Cerebellar cortex (tissue), 1 donor: ENCODE measurements at places on chromosomes 13 and 19.

GRCh38 chr19:35656700-35657099 is 8.6 kb downstream of the COX6B1 start:
- no peak for DNase-seq

DNA sequence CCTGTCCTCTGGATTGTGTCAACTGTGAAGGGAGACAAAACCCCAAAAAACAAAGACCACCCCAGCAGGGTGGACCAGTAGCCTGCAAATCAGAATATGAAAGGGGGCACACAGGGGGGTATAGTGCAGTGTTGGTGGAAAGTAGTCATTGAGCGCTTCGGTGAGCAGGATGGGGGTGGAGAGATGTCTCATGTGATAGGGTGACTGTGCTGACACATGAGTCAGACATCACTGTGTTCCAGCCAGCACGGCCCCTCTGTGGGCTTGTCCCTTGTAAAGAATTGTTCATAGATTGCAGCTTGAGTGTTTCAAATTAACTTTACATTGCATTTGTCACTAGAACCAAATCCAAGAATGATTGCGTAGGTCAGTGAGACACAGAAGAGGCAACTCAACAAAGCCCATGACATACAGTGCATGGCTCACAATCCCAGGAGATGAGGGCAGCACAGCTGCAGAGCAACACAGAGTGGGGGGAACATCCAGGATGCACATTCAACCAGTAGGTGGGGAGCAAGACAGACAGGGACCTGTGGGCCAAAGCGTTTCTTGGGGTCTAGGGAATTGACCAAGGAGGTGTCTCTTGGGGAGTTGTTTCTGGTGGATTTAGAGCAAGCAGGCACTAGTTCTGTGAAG is 7.5 kb downstream of the ZNF440 start:
- DNase-seq = no peak

DNA sequence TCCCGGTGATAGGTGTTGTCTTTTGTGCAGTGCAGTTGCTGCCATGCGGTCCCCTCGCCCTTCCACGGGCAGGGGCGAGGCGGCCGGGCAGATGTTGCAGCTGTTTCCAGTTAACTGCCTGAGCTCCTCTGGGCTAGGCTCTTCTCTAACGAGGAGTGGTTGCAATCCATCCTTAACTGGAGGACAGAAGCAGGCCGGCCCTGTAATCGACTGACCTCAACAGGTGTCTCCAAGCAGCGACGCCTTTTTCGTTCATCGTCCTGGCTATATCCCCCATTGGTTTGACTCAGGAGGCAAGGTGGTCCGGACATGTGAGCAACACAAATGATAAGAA is 1.9 kb upstream of the TSC22D1 start:
- DNase-seq = peak; percentile 44

DNA sequence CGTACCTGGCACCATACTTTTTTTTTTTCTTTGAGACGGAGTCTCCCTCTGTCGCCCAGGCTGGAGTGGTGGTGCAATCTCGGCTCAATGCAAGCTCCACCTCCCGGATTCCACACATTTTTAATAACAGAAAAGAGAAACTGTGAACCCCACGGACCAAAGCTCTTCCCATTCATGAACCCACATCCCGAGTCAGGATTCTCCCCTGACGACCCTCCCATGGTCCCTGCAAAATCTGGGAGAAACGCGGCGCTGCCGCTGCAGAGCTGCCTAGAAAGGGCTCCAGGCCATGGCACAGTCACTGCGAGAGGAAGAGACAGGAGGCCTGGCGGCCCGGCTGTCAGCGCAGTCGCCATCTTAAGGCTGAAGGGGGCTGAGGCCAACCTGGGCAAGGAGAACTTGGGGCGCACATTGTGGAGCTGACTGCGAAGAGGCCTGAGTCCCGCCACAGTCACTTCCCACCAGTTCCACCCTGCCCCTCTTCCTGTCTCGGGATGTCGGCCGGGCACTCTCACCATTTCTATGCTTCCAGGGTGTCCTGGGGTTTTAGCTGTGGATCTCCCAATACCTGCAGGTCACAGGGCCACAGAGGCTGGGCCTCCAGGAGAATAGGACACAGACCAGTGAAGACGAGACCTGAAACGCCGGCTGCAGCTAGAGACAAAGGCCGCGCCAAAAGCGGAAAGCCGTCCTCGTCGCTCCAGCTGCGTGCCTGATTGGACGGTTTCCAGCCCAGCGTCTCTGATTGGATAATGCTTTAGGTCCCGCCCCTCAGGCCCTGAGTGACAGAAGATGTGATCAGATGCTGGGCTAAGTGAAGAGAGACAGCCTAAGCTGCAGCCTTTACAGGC is 71.0 kb downstream of the ZNF486 start:
- peak; percentile 85 for DNase-seq

GRCh38 chr13:100811024-100811865 is 136.7 kb upstream of the TMTC4 start:
- DNase-seq = no peak

DNA sequence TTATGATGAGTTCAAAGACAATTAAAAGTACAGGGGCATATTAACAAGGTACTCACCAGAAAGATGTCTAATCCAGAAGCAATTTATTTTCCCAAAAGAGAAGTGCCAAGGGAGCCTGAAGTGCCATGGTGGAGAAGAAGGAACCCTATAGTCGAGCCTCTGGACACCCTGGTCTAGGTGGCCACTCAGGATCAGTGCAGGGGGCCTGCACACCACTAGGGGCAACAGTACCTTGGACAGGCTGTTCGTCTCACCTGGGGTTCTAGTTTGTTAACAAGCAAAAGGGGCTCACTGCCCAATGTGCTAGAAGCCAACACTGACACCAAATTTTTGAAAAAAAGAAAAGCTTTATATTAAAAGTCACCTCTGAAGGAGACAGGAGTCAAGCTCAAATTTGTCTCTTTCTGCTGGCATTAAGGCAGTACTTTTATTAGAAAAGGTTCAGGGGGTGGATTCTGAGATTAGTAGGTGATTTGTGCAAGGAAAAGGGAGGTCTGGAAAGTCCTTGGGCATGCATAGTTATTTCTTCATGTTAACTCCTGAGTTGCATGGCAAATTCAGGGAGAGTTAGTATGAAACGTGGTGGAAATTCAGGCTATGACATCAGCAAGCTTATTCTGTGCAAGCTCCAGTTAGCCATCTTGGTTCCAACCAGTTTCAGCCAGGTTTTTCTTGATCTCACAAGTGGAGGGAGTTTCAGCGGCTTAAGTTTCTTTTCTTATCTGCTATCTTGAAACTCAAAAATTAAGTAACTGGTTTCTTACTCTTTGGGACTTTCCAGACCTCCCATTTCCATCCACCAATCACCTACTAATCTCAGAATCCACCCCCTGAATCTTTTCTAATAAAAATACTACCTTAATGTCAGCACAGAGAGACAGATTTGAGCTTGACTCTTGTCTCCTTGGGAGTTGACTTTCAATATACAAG is 884 bp upstream of the CBY2 start:
- DNase-seq = no peak

- no peak for DNase-seq
These were observed 8.9 kb downstream of the IGFL3 start for GRCh38 chr19:46115396-46116106.

- peak; percentile 61 for DNase-seq
These were observed 6.4 kb upstream of the DMWD start for GRCh38 chr19:45798995-45799517.

DNA sequence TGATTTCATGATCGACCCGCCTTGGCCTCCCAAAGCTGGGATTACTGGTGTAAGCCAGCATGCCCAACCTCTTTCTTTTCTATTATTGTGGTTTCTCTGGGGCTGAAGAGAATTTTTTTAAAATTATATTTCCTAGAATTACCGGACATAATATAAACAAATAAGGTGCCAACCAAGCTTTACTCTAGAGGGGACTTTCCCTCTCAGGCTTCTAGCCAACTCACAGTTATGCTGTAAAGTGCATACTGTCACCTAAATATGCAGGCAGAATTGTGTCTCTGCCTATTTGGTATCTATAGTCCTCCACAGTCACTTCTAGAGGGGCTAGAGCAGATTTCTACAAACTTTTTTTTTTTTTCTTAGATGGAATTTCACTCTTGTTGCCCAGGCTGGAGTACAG is 41.6 kb upstream of the ZNF681 start:
- no peak for DNase-seq

GRCh38 chr13:40631605-40632004 is 34.8 kb downstream of the FOXO1 start:
- DNase-seq = no peak

DNA sequence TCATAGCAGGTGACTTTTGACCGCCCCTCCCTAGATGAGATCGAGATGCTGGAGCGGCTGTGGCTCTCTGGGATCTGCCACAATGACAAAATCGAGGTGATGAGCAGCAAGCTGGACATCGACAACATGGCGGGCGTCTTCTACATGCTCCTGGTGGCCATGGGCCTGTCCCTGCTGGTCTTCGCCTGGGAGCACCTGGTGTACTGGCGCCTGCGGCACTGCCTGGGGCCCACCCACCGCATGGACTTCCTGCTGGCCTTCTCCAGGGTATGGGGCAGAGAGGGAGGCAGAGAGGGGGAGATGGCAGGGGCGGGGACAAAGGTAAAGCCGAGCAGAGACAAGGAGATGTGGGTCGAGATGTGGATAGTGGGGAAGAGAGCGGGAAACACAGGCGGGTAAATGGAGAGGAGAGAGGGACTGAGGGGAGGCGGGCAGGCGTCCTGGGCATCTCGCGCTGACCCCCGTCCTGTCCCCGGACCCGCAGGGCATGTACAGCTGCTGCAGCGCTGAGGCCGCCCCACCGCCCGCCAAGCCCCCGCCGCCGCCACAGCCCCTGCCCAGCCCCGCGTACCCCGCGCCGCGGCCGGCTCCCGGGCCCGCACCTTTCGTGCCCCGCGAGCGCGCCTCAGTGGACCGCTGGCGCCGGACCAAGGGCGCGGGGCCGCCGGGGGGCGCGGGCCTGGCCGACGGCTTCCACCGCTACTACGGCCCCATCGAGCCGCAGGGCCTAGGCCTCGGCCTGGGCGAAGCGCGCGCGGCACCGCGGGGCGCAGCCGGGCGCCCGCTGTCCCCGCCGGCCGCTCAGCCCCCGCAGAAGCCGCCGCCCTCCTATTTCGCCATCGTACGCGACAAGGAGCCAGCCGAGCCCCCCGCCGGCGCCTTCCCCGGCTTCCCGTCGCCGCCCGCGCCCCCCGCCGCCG is 3.4 kb upstream of the GRWD1 start:
- DNase-seq = no peak

GRCh38 chr13:28413999-28414398 is 80.9 kb downstream of the FLT1 start:
- DNase-seq = no peak

- DNase-seq = no peak
These were observed 363.1 kb downstream of the FGF14 start for GRCh38 chr13:102038787-102039186.

DNA sequence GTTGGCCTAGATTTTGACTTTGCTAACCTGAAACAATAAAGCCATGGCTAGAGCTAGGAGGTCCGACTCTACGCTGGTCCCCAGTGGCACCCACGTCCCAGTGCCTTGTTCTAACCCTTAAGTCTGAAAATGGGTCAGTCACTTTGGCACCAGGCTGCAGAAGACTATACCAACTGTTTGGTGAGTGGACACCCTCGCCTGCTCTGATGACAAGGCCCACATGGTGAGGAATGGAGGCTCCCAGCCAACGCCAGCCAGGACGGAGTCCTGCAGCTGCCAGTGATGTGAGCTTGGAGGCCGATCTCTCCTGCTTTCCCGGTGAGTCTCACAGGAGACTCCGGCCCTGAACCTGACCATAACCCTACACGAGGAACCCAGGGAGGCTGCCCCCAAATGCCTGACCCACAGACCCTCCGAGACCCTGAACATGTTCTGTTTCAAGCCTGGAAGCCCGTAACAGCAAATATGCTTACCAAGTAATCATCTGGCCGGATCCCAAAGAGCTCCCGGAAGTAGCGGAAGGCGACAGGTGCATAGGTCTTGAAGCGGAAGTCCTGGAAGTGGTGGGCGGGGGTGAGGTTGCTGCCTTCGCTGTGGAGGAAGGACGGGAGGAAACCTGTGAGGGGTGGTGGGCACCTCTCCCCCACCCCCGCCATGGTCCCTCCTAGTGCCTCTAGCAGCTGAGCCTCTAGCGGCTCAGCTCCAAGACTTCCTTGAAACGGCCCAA is 34.1 kb upstream of the CACTIN start:
- DNase-seq = peak; percentile 78

DNA sequence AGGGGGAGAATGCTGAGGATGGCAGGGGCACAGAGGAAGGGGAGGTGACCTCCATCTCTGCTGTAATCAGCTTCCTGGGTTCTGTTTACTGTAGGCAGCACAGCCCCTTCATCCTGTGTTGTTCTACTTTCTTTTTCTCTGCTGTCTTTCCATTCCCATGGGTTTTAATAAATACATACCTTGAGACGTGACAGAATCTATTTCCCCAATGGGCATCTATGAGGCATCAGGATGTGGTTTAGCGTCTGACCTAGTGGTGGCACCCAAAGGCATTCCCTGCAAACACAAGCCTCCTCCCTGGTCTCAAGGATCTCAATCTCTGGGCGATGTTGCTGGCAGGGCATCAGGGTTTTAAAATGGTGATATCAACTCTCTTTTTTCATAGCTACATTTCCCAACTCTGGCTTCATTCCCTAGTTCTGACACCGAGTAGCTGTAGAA is 60.8 kb downstream of the ALOX5AP start:
- DNase-seq = no peak

GRCh38 chr19:43446746-43447489 is 18.5 kb downstream of the LYPD3 start:
- peak; percentile 84 for DNase-seq

- no peak for DNase-seq
These were observed 5.8 kb downstream of the NDUFB7 start for GRCh38 chr19:14565765-14566711.

DNA sequence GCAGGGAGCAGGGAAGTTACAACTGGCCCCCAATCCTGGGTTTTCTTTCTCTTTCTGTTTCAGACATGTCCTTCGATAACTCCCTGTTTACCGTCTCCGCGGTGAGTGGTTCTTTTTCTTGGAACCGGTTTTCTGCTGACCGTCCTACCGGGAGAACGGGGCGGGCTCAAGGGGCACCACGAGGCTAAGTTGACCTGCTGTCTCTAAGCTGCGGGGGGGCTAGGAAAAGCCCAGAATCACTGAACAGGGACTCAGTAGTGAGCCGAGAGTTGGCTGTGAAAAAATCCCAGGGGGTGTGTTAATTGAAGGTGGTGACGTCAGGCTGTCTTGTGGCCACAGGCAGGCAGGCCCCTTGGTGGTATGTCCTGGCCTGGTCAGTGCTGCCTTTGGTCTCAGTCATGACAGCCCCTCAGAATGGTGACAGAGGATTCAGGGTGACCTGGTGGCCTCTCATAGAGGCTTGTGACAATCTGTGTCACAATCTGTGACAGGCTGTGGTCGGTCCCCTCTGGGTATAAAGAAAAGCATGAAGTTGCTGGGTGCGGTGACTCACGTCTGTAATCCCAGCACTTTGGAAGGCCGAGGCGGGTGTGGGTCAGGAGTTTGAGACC is 8.1 kb upstream of the CARM1 start:
- no peak for DNase-seq
